CD4-positive, alpha-beta T cell treated with Interleukin-2 at 100 ng/mL for 4 hours (primary cell): ENCODE measurements at places on chromosomes 7 and 10.

GRCh38 chr10:84184517-84184916 is 9.8 kb upstream of the CDHR1 start:
- no peak for DNase-seq

GRCh38 chr10:62456611-62457101 is 82.5 kb downstream of the ZNF365 start:
- DNase-seq = no peak

DNA sequence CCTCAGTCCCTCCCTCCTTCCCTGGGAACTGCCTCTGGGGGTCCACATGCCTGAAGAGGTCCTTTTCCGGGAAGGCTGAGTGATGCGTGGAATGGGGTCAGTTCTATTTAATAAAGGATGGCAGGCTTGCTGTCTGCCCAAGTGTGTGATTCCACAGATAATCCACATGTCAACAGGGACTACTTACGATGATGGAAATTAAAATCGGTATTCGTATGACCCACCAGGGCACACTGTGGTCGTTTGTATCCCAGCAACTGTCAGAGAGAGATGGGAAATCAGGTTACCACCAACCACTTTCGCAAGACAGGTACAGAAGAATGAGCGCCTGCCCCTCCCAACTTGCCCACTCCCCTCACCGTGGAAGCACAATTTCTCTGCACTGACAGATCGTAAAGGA is 110.3 kb downstream of the VIPR2 start:
- DNase-seq = no peak

GRCh38 chr7:68676813-68677535 is 921.3 kb upstream of the AUTS2 start:
- no peak for DNase-seq

GRCh38 chr7:50640256-50640655 is 75.1 kb upstream of the DDC start:
- DNase-seq = no peak

DNA sequence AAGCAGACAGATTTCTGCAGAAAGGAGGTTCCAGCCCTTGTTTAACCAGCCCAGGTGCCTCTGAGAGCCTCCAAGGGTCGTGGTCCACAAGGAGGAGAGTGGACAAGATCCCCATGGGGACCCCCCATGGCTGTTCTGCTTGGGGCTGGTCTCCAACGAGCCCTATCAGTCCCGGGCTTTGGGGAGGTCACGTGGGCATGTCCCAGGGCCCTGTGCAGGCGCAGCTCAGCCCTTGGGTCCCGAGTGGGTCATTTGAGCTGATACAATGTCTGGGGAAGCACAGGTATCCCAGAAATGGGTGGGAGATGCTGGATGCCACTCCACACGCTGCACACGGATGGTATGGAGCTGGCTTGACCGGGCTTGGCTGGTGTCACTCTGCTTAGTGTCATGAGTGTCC is 57.8 kb downstream of the NPTX2 start:
- DNase-seq = no peak
